Stimulated activated CD4-positive, alpha-beta T cell treated with anti-CD3 and anti-CD28 coated beads, Interleukin-2, amount 100 ng/mL, for 4 hours (primary cell): ENCODE measurements at places on chromosomes 16 and 17.

GRCh38 chr17:5942687-5943086 lies 127.5 kb upstream of the WSCD1 start:
- DNase-seq, result no peak

- no peak for DNase-seq
These were observed 2.5 kb downstream of the SPATA33 start for GRCh38 chr16:89660146-89660545.

- DNase-seq, result no peak
These were observed 417.0 kb upstream of the PSMD7 start for GRCh38 chr16:73879621-73880020.

- no peak for DNase-seq
These were observed 346.2 kb downstream of the FOXL1 start for GRCh38 chr16:86924537-86924936.

DNA sequence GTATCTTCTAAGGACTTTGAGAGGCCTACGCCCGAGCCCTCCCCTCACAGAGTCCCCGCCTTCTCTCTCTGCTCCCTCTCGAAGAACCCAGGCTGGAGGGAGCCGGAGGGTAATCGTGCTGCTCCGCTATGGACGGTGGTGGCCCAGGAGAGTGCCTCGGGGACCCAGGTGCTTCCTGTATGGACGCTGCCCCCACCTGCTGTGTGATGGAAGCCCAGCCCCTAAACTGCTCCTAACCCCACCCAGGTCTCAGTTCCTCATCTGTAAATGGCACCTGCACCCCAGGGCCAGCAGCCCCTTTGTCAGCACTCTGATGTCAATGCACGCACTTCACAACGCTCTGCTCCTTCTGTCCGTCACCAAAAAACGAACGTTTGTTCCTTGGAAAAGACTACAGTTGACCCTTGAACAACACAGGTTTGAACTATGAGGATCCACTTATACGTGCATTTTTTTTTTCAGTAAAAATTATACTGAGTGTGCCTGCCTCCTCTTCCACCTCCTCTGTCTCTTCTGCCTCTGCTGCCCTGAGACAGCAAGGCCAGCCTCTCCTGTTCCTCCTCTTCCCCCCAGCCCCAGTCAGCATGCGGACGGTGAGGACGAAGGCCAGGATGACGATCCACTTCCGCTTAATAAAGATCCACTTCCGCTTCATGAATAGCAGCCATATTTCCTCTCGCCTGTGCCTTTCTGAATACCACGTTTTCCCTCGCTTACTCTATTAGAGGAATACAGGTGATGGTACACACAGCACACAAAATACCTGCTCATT lies 118.3 kb downstream of the BANP start:
- no peak for DNase-seq

- DNase-seq, result no peak
These were observed 6.0 kb upstream of the CDC6 start for GRCh38 chr17:40281663-40282062.
